ENCODE measurements at places on chromosomes 11 and 22.
A peak's percentile ranks its signal among the peaks of the same experiment; 100 is the strongest.

GRCh38 chr11:844693-845644, 2.3 kb downstream of the TSPAN4 start:
- DNase-seq: peak; percentile 96

- DNase-seq: no peak
These were observed 27.3 kb upstream of the ASPHD2 start for GRCh38 chr22:26401726-26402125.

DNA sequence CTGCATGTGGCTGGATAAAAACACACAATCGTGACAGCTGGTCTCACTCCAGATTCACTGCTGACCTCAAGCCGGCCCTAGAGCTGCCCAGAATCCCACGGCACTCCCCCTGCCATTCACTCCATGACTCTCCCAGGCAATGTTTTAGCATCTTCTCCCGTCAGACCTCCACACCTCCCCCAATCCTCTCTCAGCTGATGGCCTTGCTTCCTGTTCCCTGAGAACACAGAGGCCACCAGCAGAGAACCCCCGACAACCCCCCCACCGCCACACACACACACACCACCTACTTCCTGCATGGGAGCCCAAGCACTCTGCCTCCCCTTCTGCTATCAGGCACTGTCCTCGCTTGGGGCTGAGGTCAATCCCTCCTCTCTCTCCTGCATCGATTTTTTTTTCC, 9.3 kb downstream of the TNKS1BP1 start:
- DNase-seq: no peak

DNA sequence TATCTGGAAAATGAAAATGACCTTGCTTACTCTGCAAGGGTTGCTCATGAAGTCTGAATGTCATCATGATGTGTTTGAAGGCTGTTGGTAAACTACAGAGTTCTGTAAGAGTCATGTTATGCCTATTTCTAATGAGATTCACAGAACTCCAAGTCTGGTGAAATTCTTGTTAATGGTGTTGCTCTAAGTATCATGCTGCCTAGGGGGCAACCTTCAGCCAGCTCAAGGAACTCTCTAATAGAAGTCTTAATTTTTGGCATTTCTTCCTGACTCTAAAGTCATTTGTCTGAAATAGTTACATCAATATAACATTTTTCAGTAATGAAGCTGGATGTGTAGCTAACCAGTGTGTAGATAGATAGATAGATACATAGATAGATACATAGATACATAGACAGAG, 302.8 kb downstream of the FAT3 start:
- DNase-seq: no peak

GRCh38 chr11:6615882-6616585, 3.2 kb downstream of the TPP1 start:
- DNase-seq: no peak

- no peak for DNase-seq
These were observed 40.6 kb downstream of the LHFPL7 start for GRCh38 chr22:24905909-24906308.

DNA sequence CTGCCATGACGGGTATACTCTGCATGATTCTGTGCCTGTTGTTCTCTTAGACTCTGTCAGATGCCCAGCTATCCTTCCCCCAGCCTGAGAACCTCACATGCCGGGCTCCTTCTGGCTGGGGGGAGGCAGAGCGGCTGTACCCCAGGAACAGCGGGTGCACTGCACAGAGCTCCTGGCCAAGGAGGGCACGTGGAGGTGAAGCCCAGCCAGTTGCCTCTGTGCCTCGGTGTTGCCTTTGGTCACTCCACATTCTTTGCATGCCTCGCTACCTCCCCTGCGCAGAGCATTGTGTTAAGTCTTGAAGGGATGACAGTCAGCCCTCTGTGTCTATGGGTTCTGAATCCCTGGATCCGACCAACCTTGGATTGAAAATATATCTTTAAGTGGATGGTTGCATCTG, 77.7 kb downstream of the FEZ1 start:
- no peak for DNase-seq

GRCh38 chr11:31795706-31796498, 15.2 kb downstream of the PAX6 start:
- no peak for DNase-seq

DNA sequence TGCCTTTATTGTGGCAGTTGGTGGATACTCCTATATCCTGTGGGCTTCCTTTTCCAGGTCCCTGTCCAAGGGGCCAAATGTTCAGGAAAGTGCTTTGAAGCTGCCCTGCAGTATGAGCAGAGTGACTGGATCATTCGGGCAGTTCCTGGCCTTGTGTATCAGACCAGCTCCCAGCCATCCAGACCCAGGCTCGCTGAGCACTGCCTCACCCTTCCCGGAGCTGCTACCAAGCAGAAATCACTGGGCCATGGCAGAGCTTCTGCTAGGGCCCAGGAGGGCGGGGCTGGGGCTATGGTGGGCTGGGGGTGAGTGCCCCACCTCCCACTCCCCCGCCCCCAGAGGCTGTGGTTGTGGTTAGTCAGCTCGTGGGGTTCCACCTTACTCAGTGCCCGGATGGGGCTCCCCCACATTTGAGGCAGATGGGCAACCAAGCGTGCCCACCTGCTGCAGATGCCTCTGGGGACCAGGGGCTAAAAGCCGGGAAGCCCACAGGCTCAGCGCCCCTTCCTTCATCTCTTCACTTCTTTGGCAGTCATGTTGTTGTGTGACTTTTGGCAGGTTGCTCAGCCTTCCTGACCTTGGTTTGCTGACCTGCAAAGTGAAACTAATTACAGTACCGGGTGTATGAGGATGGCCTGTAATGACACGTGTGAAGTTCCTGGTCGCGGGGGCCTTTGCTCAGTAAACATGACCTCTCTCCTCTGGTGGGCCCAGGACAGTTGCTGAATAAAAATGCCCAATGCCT, 2.1 kb upstream of the LRRC32 start:
- DNase-seq: no peak

GRCh38 chr22:37068859-37069258, 17.3 kb downstream of the KCTD17 start:
- no peak for DNase-seq

DNA sequence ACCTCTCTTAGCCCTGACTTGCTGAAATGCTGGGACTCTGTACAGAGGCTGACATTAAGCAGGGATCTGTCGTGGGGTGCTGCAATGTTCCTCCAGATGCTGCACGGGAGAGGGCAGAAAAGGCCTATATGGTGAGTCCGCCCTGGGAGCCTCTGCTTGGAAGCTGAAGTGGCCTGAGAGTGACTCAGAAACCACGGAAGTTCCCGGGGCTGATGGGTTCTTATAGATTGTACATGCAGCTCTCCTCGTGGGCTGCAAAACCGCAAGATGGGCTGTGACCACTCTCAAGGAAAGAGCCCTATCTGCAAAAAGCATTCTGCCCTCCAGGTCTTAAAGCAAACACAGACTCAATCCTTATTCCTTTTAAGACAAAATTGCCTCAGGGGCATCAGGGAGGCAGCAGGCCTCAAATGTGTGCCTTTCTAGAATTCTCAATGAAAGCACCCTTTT, 5.8 kb upstream of the SLC43A3 start:
- DNase-seq: no peak

DNA sequence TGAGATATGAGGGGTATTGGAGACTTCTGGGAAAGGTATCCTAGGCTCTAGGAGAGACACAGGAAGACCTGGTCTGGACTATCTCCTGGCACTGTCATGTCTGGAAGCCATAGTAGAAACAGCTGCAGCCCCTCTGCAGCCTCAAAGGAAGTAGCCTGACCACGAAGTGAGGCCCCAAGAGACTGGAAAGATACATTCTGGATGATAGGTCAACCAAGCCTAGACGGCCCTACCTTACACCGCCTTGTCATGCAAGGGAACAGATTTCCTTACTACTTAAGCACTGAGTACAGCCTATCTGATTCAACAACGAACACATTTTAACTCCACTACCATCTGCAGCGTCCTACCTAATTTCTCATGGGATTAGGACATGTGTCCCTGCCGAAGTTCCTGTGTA, 31.1 kb downstream of the UQCR10 start:
- no peak for DNase-seq

DNA sequence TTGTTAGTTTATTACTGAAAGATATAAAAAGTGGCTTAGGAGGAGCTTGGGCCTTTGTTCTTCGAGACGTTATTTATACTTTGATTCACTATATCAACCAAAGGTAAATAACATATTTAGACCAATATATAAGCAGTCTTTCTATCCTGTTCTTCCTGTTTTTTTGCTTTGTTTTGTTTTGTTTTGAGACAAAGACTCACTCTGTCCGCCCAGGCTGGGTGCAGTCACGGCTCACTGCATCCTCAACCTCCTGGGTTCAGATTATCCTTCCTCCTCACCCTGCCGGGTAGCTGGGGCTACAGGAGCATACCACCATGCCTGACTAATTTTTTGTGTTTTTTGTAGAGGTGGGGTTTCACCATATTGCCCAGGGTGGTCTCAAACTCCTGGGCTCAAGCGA, 66.8 kb downstream of the ATM start:
- DNase-seq: no peak

- DNase-seq: no peak
These were observed 585.3 kb downstream of the INSC start for GRCh38 chr11:15699978-15700377.

GRCh38 chr22:50250555-50251476, at the start of gene HDAC10:
Gene HDAC10, minus strand, starts transcription at chr22:50251265. Its CDS starts 233 bp downstream, at chr22:50251032.
- DNase-seq: peak; percentile 78

DNA sequence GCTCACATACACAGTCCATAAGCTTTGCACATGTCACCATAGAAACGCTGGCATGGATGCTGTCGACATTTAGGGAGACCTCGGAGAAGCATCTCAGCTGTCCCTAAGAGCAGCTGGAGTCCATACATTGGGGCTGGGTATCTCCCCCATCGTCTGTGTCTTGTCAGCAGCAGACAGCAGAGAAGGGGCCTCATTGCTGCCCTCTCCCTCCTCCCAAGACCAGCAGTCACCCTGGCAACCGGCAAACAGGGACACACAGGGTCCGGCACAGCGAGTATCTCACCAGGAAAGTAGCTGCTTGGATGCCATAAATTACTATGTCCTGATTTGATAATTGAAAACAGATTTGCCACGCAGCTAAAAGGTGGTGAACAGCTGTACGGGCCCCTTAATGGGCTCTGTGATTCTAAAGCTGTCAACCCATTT, 84.4 kb downstream of the CD44 start:
- peak; percentile 69 for DNase-seq

DNA sequence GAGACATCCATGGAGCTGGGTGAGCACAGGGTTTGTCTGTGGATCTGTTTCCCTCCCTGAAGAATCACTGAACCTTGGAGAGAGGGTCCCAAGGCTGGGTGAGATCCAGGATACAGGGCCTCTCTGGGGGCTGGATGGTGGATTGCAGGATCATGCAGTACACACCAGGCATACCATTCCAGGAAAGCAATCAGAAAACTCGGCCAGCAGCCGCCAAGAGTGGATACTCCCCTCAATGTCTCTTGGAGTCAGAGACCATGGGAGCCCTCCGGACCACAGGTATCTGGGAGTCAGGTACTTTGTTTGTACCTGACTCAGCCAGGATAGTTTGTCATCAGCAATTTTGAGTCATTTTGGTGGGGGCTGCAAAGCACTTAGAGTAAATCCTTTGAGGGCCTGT, 14.6 kb upstream of the SYT13 start:
- no peak for DNase-seq

DNA sequence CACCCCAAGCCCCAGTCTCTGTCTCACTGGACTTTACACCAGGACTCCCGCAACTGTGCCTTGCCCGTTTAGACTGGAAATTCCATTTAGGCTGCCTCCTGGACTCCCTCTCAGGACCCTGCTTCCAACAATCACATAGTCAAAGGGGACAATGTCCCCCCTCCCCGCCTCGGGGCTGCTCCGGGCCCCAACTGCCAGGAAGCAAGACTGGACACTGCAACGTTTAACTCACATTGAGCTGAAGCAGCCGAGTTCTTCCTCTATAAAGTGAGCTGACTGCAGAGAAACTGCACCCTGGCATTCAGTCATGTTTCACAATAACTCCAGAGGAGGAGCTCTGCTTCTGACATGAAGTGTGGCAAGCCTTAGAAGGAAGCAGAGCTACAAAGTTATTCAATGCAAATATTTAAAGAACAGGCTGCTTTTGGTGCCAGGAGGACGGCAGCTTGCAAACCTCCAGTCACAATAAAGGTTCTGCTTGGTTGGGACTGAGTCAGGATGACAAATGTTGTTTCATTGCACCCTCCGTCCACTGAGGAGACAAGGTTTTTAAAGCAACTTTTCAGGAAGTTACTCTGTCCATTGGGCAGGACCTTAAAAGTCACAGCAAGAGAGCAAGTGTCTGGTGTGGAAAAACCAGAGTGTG, 19.9 kb downstream of the PACSIN2 start:
- DNase-seq: peak; percentile 46

DNA sequence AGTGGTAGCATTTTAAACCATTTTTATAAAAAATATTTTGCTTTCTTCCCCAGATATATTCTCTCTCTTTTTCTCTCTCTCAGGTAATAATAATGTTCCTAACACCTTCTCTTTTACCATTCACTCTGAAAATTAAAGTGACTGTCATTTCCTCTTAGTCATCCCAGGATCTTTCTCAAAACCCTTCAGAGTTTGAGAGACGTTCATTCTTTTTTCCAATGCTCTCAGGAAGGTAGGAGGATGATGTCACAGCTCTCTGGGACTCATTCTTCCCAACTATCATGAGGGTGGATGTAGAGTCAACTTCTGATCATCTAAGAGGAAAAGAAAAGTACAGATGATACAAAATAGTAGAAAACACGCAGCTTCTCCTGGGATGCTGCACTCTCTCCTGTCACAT, 60.2 kb upstream of the CRTAM start:
- no peak for DNase-seq

- no peak for DNase-seq
These were observed 125.0 kb downstream of the PKNOX2 start for GRCh38 chr11:125289419-125290098.

- DNase-seq: no peak
These were observed 24.6 kb downstream of the OR10A6 start for GRCh38 chr11:7906481-7906880.

GRCh38 chr11:74444173-74444826, 23.0 kb downstream of the KCNE3 start:
- DNase-seq: no peak

GRCh38 chr11:61567286-61568061, 13.4 kb downstream of the SYT7 start:
- DNase-seq: peak; percentile 81

DNA sequence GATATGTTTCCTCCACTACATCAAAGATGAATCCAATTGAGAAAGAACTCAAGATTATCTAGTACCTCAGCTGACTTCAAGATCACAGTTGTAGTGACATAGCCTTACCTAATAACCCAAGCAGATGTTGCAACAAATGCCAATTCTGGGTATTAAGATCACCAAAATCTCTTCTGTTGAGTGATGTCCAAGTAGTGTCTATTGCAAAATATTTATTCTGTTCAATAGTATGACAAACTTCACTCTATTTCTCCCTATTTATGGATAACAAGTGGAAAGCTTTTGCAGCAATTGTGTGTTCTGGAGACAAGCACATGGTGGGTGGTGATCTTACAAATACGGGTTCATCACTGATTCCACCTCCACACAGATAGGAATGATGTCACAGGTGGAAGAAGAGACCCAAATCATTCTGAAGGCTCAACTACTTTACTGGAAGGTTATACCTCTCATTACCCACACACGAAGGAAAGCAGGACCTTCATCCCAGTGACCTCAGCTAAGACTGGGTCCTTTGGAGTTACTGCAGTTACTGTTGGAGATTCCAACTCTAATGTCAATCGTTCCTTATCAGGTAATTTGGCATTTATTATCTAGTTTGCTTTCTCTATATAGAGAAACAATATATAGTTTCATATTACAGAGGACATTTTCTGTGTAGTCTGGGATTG, 72.0 kb downstream of the CD44 start:
- no peak for DNase-seq

GRCh38 chr22:43205748-43206508, 19.0 kb upstream of the TTLL12 start:
- DNase-seq: no peak

GRCh38 chr11:46894961-46895360, 23.4 kb downstream of the LRP4 start:
- no peak for DNase-seq

GRCh38 chr11:45076761-45077160, 69.7 kb upstream of the PRDM11 start:
- no peak for DNase-seq

Data from uterus (tissue), 4 donors.